Spinal cord (tissue), 10 donors: ENCODE measurements at places on chromosomes 3 and 15. TPM values are rescaled to one million over a fixed set of nuclear protein-coding genes. Genes with fewer than 3 reads are reported as not detected.

ASB7 gene
- total RNA-seq = 13.8 TPM

DNA sequence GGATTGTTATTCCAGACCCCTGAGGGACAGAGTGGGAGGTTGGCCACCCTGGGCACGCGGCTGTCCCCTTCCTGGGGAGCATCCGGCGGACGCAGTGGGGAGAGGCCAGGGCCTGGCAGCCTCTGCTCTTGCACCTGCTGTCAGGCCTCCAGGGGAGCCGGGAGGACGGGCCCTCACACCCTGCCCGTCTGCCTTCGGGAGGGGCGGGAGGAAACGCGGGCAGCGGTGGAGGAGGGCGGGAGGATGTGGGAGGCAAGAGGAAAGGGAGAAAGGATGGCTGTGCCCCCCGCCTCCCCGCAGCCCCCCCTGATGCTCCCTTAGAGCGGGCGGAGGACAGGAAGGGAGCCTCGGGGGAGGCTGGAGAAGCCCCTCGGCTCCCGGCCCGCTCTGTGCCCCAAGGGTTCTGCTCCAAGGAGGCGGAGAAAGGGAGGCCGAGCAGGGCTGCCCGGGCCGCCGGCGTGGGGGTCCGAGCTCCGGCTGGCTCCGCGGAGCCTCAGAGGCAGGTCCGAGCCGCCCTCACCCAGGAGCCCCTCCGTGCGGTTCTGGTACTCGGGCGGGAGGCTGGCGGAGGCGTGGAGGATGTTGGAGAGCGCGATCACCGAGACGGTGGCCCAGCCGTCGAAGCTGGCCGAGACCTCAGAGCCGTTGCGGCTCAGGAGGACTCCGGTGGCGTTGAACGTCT lies 40.9 kb downstream of the MUC20 start:
- no peak overlapping the region for H3K4me3 ChIP-seq
- H3K27me3 ChIP-seq = peaks cover 14% of the 10 kb centered on the region
- no peak for DNase-seq
- peaks cover 28% of the 10 kb centered on the region for H3K4me1 ChIP-seq

DNA sequence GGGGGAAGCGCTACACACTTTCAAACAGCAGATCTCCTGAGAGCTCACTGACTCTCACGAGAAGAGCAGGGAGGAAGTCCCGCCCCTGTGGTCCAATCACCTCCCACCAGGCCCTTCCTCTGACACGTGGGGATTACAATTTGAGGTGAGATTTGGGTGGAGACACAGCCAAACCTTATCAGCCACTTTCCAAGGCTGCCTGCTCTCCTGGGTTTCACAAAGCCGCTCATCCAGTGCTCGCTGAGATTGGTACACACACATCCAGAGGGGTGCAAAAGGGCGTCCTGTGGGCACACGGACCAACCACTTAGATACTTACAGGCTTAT lies 23.1 kb downstream of the XXYLT1 start:
- H3K27me3 ChIP-seq = no peaks in the 10 kb centered on the region
- no peak for DNase-seq
- H3K27ac ChIP-seq = no peak overlapping the region

FBXW12 gene
- total RNA-seq = 0.61 TPM

GRCh38 chr3:10857235-10857634 lies 41.2 kb downstream of the SLC6A11 start:
- H3K27ac ChIP-seq = no peak overlapping the region
- H3K4me1 ChIP-seq = peaks cover 31% of the 10 kb centered on the region
- DNase-seq = no peak
- peaks cover 8% of the 10 kb centered on the region for H3K36me3 ChIP-seq
- no peaks in the 10 kb centered on the region for H3K27me3 ChIP-seq

- H3K4me3 ChIP-seq = no peak overlapping the region
- no peaks in the 10 kb centered on the region for H3K4me1 ChIP-seq
- H3K27ac ChIP-seq = no peak overlapping the region
- H3K36me3 ChIP-seq = no peaks in the 10 kb centered on the region
- DNase-seq = no peak
Measured at GRCh38 chr3:109143646-109144045, 7.1 kb downstream of the C3orf85 start.

DNA sequence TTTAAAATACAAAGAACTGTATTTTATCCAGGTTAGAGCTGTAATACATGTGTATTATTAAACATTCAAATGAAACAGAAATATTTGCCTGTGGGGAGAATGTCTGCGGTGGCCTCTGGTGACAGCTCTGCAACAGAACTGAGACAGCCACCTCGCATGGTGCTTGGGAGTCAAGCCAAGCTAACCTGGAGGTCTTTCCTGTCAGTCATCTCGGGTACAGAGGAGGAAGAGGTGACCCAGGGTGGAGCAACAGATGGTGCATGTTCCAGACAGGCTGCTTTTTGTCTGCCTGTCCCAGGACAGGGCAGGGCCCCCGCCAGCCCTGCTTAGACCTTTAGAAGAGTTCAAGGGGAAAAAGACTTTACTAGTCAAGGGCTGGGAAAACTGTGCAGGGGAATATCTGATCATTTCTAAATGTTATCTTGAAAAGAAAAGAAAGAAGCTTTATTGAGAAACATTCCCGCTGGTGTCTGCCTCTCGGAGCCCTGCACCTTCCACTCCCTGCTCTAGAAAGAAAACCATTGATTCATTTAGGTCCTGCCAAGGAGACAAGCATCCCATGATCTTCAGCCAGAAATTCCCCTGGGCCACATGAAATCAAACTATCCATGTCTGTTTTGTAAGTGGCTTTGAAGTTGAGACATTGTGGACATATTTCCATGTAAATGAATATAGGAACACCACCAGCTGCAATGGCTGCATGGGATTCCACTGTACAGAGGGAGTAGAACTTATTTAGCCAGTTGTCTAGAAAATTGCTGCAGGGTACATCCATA lies 5.5 kb upstream of the NR2E3 start:
- DNase-seq = no peak
- H3K4me1 ChIP-seq = peaks cover 20% of the 10 kb centered on the region
- H3K27ac ChIP-seq = no peak overlapping the region

IL20RB gene
- total RNA-seq = 0.83 TPM

TLR9 gene
- 0.11 TPM for total RNA-seq

MDFIC2 gene
- not detected for total RNA-seq

DNA sequence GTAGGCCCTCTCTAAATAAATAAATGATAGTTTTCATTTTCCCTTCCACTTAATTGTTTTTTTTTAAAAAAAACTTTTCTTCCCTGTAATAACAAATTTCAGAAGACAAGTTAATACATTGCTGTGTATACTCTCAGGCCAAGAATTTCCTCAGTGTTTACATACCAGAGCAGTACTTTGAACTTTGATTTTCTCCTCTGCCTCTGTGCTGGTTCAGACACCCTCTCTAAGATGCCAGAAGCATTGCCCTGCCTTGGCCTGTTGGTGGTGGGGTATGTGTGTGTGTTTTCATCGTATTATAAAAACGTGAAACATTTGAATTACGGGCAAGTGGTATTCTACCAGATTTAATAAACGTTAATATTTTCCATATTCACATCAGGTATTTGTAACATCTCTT lies 70.1 kb downstream of the SMAD3 start:
- no peaks in the 10 kb centered on the region for H3K27me3 ChIP-seq
- no peaks in the 10 kb centered on the region for H3K36me3 ChIP-seq
- DNase-seq = no peak
- peak overlapping the region; percentile 48 for H3K27ac ChIP-seq

DNA sequence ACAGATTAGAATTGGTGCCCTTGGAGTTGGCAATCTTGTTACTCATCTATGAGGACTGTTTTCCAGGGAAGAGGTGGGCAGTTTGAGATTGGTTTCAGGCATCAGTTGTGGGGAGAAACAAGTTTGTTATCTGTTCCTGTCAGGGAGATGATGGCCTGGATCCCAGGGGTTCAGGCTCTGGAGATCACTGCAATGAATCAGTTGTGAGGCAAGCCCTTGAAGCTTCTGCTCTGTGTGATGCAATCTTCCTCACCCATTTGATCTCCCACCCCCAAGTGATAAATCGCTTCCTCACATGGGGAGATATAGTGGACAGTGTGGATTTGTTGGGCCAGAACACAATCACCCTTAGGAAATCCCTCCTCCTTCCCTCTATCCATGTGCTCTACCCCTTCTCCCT lies 276.6 kb upstream of the LRTM1 start:
- H3K36me3 ChIP-seq = no peaks in the 10 kb centered on the region
- no peak overlapping the region for H3K4me3 ChIP-seq
- no peaks in the 10 kb centered on the region for H3K27me3 ChIP-seq
- H3K4me1 ChIP-seq = no peaks in the 10 kb centered on the region

DNA sequence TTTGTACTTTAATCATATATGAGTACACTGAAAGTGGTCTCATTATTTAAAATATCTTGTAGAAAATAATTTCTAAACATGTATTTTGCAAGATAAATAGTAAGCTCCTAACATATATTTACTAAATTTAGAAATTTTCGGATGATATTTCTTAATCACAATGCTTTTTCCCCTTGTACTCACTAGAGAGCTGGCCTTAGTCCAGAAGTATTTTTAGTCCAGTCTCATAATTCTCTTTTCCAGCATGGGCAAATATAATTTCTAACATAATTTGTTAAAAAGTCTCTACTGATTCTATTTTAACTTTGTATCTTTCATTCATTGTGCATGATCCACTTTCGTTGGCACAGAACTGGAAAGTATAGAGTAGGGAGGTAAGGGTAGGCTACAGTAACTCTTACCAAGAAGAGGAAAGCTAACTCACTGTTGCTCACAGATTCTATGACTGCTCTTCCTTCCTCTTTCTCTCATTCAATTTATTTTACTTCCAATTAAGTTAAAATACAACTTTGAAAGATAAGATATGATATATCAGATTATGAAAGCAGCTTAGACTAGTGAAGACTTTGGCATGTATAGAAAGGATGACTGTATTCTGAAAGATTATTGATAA lies 39.3 kb downstream of the FGF7 start:
- H3K4me3 ChIP-seq = no peak overlapping the region
- no peaks in the 10 kb centered on the region for H3K27me3 ChIP-seq
- no peak for DNase-seq
- no peak overlapping the region for H3K27ac ChIP-seq
- no peaks in the 10 kb centered on the region for H3K4me1 ChIP-seq

DNA sequence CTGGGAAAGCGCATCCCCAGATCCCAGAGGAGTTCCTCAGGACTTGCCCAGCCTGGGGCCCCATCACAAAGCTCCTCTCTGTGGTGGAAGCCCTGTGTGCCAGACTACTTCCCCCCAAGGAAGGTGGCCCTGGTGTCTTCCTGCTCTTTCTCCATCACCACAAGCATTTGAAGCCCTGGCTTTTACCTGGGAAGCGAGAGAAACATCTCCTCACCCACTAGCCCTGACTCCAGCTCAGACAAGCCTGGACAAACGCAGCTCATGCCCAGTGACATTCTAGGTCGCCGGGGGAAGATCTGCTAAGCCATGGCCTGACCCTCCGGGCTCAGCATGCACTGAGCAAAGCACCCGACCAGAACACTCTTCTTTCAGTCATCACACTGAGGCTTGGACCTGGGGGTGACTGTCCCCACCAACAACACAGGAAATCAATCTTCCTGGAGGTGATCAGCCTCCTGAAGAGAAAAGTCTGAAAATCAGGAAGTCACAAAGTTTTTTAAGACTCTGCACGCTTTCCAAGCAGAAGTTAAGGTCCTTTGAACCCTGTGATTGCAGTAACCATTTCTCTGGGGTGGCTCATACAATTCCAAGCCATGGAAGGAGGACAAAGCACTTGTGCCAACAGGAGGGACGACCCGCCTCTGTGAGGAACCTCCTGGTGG lies 40.8 kb downstream of the KLHL25 start:
- H3K36me3 ChIP-seq = peaks cover 59% of the 10 kb centered on the region
- H3K27me3 ChIP-seq = no peaks in the 10 kb centered on the region
- H3K27ac ChIP-seq = peak overlapping the region; percentile 40
- peaks cover 95% of the 10 kb centered on the region for H3K4me1 ChIP-seq
- DNase-seq = no peak

WDR72 gene
- 0.10 TPM for total RNA-seq

GRCh38 chr3:459311-459670 lies 262.7 kb downstream of the CHL1 start:
- H3K4me1 ChIP-seq = no peaks in the 10 kb centered on the region
- H3K4me3 ChIP-seq = no peak overlapping the region
- H3K27me3 ChIP-seq = no peaks in the 10 kb centered on the region
- H3K27ac ChIP-seq = peak overlapping the region; percentile 33

- no peaks in the 10 kb centered on the region for H3K27me3 ChIP-seq
- no peaks in the 10 kb centered on the region for H3K4me1 ChIP-seq
- DNase-seq = no peak
- peaks cover 25% of the 10 kb centered on the region for H3K36me3 ChIP-seq
- H3K27ac ChIP-seq = no peak overlapping the region
Measured at GRCh38 chr3:10453431-10454163, 51.8 kb downstream of the ATP2B2 start.

- DNase-seq = no peak
- no peak overlapping the region for H3K4me3 ChIP-seq
- H3K27me3 ChIP-seq = no peaks in the 10 kb centered on the region
- no peaks in the 10 kb centered on the region for H3K36me3 ChIP-seq
- peak overlapping the region; percentile 29 for H3K27ac ChIP-seq
- H3K4me1 ChIP-seq = peaks cover 8% of the 10 kb centered on the region
Measured at GRCh38 chr3:194421-194820, 2.1 kb upstream of the CHL1 start.

LNP1 gene
- 10.7 TPM for total RNA-seq
